ENCODE measurements at places on chromosomes 6 and 20.

DNA sequence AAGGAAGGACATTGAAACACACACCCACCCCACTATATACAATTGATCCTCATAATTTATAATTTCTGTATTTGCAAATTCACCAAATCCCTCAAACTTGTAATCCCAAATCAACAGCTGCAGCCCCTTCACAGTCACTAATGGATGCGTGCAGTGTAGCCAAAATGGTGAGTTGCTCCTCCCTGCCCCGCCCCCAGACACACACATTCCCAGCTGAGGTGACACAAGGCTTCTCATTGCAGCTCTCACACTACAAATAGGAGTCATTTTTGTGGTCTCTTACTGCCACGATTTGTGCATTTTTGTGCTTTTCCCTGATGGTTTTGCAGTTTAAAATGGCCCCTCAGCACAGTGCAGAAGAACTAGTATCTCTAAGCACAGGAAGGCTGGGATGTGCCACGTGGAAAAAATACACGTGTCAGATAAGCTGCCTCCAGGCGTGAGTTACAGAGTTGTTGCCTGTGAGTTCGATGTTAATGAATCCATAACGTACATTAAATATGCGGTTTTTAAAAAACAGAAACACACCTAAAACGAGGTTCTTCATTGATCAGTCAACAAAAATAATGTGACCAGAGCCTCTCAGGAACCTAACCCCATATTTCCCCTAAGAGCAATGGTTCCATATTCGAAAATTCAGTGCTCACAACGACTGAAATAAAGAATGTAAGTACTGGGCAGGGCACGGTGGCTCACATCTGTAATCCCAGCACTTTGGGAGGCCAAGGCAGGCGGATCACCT, 8.2 kb downstream of the ATP9A start:
- no peak for DNase-seq

DNA sequence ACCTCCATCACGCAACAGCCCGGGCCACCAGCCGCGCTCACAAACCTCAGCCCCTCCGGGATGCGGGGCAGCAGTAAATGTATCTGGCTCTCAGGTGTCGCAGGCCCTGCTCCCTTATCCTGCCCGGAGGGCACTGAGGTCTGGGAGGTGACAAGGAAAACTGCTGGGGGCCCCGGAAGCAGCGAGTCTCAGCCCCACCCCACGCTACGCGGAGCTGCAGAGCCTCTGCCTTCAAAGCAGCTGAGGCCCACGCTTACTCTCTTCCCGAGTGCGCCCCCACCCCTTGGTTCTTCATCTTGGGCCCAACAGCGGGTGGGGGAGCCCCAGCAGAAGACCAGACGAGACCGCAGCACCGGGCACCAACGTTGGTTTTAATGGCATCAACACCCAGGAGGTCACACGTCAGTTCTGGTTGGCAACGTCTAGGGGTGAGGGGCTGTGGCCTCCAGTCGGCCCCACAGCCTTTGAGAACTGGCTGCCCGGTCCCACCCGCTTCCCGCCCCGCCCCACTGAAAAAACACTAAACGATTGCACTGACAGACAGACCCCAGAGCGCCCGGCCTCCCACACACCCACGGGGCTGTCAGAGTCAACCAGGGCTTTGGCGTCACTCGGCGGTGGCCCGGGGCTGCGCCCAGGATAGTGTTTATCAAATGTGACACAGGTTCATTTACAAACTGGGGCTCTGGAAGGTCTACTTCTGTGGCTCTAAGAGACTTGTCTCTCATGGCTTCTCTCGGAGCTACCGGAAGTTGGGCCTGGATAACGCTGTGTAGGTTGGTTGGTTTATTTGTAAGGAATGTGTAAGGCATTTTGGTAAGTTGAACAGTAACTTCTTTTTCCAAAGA, 43.7 kb downstream of the DSTN start:
- no peak for DNase-seq

DNA sequence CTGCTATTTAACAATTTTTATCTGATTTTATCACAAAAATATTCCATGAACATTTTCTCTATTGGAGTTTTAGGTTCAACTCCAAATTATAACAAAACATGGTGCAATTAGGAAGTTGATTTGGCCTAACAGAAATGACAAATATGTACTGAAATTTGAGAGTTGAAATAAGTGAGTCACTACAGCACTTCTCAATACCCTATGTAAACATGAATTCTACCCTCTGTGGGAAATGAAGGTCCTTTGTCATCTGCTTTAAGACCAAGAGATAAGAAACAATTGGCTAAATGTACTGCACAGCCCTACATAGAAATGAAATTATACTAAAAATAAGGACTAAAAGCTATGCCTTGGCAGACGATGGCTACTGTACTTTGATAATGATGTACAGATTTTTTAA, 86.2 kb upstream of the BEND6 start:
- DNase-seq = no peak

GRCh38 chr6:156309017-156309416, 468.2 kb upstream of the ARID1B start:
- no peak for DNase-seq

GRCh38 chr6:33445119-33445603, 9.2 kb upstream of the ZBTB9 start:
- no peak for DNase-seq

DNA sequence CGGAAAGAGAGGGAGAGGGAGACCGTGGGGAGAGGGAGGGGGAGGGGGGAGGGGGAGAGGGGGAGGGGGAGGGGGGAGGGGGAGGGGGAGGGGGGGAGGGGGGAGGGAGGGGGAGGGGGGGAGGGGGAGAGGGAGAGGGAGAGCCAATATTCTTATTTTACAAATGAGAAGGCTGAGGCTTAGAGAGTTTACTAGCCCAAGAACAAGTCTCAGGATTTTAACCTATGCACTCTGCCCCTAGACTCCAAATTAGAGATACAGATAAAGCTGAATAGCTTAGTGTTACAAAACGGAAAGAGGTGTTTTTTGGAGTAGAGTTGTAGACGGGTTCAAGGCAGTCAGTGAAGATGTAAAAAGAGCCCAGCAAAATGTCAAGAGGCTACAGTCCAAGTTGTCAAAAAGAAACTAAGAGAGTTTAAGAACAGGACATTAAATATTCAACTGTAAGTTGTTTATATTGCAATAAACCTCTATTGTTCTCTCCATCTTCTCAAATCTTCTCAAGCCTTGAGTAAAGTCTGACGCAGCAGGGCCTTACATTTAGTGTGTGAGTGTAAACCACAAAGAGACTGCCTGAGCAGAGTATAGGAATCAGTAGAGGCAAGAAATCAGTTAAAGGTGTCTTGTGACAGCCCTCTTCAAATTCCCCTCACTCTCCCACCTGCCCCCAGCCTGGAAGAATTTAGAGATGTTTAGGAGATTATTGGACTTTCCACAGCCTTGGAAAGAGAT, 34.9 kb upstream of the AKIRIN2 start:
- DNase-seq = no peak

GRCh38 chr6:168822376-168822775, 381.4 kb downstream of the SMOC2 start:
- no peak for DNase-seq

DNA sequence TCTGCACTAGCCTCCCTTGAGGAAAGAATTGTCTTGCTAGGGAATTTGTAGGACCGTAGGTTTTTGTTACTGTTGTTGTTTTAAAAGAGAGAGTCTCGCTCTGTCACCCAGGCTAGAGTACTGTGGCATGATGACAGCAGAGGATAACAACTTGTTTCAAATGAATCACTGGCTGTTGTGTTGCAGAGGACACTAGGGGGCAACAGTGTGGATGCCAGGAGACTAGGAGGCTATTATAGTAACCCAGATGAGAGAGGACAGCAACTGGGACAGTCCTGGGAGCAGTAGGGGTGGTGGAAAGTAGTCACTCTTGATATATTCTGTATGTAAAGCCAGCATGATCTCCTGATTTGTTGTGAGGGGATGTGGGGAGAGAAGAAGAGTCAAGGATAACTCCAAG, 41.8 kb upstream of the LAMA4 start:
- DNase-seq = no peak

DNA sequence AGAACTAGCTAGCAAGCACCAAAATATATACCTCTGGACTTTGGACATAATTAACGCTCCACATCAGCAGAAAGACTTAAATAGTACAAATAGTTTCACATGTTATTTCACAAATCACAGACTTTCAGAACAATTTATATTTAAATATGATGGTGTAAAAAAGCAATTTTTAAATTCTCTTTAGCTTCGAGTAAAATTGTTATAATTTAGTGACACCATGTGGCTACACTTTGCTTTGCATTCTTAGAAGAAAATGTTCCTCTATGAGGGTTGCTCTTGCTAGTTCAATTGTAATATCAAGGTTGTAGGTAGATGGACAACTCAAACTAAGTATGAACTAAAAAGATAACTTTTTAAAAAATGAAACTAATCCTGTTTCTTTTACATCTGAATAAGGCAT, 69.0 kb downstream of the BTBD9 start:
- DNase-seq = no peak

DNA sequence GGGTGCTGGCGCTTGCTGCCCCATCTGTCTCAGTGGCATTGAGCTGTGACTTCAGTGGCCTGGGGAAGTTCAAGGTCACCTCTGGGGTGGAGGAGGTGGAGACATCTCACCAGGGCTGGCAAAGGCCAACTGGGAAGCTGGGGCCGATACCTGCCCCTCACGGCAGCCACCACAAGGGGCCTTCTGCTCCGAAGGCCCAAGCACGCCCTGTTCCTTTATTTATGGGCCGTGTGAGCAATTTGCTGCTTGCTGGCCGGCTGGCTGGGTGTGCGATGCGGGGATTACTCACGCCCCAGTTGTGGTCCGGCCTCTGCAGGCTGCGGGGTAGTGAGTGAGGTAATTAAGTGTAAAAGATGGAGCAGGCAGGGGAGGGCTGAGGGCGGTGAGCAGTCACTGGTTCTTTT, 13.2 kb upstream of the SCRT2 start:
- DNase-seq = no peak

GRCh38 chr20:50273601-50274491, 83.2 kb downstream of the CEBPB start:
- no peak for DNase-seq

GRCh38 chr6:89268776-89269175, 46.3 kb downstream of the GABRR2 start:
- DNase-seq = no peak

DNA sequence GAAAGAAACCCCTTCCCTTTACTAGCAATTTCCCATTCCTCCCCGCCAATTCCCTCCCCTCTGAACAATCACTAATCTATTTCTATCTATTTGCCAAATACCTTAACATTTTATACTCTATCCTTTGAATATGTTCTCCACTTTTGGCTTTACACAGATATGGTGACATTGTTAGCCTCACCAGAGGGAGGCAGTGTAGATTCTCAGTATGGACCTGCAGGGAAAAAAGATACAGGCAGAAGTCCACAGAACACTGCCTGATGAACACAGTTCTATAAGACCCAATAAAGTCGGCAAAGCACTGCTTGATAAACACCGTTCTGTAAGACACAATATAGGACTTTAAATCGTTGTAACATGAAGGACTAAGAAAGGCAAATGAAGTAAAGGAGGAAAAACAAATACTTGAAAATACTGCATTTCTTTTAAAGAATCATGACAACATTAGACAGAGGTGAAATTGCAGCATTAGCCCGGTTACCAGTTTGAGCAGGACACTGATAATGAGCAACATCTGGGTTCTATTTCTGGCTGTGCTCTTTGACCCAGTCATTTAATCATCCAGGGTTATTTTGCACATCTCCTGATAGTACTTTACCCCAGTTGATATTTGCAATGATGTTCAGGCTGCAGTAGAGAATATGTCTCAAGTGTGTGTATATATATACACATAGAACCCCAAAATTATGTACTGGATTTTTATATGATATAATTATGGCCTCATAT, 296.8 kb downstream of the UTRN start:
- no peak for DNase-seq

GRCh38 chr20:19709635-19710335, 48.3 kb upstream of the RIN2 start:
- DNase-seq = no peak

DNA sequence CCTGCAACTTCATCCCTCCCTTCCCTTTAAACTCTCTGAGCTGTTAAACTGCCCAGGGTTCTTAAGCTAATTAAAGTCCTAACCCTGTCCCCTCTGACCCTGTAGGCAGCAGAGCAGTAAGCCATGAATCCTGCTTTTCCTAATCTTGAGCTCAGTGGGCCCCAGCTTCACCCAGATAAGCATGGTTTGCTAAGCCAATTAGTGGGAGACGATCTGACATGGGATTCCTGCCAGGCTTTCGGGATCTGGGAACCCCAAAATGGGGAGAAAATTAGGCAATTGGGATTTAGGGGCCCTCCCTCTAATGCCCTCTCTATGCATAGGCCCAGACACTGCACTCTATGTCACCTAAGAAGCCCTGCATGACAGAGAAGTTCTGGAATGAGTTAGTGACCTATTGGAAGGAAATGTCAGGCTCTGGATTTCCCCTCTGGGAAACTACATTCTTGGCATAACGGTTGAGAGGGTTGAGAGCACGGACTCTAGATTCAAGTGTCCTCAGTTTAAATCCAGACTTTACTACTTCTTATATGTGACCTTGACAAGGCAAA, 4.6 kb downstream of the XKR7 start:
- DNase-seq = no peak

GRCh38 chr6:31659649-31660380, 763 bp downstream of the C6orf47 start:
- DNase-seq = no peak

DNA sequence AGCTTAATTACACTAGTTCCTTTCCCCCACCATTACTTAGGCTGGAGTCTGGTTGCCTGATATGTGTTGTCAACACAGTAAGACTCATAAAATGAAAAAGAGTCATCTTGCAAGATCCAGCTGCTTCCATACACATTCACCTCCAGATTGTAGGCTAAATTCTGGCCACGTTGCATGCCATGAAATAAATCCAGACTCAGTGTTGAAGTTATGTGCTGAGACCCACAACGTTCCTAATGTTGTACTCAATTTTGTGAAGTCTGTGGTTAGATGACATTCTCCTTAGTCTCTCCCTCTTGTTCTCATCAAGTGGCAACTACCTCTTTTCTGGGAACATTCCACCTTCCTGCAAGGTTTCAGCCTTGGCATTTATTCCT, 212.3 kb downstream of the LMBRD1 start:
- DNase-seq = no peak

- DNase-seq = no peak
These were observed 149.5 kb downstream of the ANKRD60 start for GRCh38 chr20:58078741-58079522.

- no peak for DNase-seq
These were observed 291.9 kb upstream of the PRDM1 start for GRCh38 chr6:105794239-105794638.
